ENCODE measurements at places on chromosomes 2 and 18. TPM values are rescaled to one million over a fixed set of nuclear protein-coding genes. Genes with fewer than 3 reads are reported as not detected.

DNA sequence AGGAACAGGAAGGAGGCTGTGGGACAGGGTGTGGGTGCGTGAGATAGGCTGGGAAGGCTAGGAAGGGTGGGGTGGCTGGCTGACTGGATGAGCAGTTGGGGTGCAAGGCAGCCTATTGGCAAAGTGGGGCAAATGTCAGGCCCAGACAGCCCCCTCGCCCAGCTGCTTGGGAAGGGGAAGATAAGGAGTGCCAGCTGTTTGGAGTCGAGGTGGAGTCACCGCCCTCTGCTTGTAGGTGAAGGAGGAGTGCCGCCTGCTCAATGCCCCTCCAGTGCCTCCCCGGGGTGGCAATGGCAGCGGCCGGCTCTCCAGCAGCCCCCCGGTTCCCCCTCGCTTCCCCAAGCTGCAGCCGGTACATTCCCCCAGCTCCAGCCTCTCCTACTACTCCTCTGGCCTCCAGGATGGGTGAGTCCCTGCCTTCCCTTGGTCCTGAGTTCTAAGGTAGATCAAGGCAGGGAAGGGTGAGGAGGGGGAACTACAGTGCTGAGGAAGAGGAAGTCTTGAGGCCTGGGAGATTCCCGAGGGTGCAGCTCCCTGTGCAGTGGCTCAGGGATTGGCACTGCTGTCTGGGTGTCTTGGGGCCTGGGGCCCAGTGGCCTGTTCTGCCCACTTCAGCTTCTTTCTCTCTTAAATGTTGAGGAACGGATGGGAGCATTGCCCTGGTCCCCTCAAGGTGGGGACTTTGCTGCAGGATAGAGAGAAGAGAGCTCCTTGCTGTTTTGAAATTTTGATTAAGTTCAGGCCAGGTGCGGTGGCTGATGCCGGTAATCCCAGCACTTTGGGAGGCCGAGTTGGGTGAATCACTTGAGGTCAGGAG lies 13.3 kb downstream of the GAREM2 start:
- peaks cover 30% of the 10 kb centered on the region for H3K27me3 ChIP-seq
- H3K4me3 ChIP-seq: no peak overlapping the region
- H3K27ac ChIP-seq: no peak overlapping the region
- no peaks in the 10 kb centered on the region for H3K36me3 ChIP-seq
- no peak for DNase-seq
- H3K4me1 ChIP-seq: no peaks in the 10 kb centered on the region

DNA sequence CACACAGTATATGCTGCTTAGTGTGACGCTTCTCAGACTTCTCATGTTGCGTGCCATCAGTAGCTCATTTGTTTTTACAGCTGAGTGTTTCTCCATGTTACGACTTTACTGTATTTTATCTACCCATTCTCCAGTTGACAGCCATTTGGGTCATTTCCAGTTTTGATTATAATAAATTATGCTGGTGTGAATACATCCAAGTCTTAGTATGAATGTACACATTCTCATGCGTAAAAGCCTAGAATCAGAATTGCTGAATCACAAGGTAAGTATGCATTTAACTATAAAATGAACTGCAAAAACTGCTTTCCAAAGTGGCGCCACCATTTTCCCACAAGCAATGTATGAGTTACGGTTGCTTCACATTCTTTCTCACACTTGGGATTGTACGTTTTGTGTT lies 184.2 kb upstream of the SLC35G4 start:
- H3K4me1 ChIP-seq: no peaks in the 10 kb centered on the region
- H3K27me3 ChIP-seq: no peaks in the 10 kb centered on the region
- H3K36me3 ChIP-seq: no peaks in the 10 kb centered on the region
- no peak for DNase-seq
- H3K27ac ChIP-seq: no peak overlapping the region

DNA sequence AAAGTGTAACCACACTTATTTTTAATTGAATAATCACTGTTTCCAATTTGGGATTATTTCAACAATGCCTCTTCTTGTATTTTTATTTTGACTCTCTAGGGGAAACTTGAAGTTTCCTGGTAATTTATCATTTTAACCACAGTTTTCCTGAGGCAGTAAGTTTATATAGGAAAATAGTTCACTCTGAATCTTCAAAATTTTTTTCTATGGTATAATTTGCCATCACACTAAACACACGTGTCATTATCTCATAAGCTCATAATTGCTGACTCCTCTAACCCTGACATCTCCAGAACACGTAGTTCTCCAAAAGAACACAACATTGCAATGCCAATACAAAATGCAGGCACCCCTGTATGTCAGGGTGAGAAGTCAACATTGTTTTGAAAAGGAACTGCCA lies 102.2 kb upstream of the FZD7 start:
- H3K4me1 ChIP-seq: no peaks in the 10 kb centered on the region
- no peak for DNase-seq
- H3K27ac ChIP-seq: no peak overlapping the region
- no peaks in the 10 kb centered on the region for H3K36me3 ChIP-seq
- no peak overlapping the region for H3K4me3 ChIP-seq

DNA sequence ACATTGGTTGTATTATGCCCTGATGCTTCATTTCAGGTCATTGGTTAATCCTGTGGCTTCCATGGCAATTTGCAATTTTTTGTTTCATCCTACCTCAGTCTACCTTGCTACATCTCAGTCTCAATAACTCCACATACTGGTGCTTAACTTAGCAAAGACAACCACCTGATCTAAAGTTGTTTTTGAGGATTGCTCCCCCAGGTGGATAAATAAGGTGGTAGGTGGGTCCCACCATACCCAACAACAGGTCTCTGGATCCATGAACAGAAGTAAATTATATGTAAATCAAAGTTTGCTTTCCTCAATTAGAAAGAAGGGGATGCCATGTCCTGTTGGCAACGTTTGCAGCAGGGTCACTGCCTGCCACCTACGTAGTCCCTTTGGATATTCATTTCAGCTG lies 7.0 kb downstream of the XIRP2 start:
- H3K27ac ChIP-seq: no peak overlapping the region
- H3K36me3 ChIP-seq: no peaks in the 10 kb centered on the region
- no peaks in the 10 kb centered on the region for H3K4me1 ChIP-seq
- no peak for DNase-seq

GRCh38 chr18:47436871-47437270 lies 185.4 kb upstream of the SKOR2 start:
- no peak overlapping the region for H3K4me3 ChIP-seq
- no peaks in the 10 kb centered on the region for H3K36me3 ChIP-seq
- peaks cover 20% of the 10 kb centered on the region for H3K27me3 ChIP-seq
- H3K27ac ChIP-seq: no peak overlapping the region
- DNase-seq: no peak

DNA sequence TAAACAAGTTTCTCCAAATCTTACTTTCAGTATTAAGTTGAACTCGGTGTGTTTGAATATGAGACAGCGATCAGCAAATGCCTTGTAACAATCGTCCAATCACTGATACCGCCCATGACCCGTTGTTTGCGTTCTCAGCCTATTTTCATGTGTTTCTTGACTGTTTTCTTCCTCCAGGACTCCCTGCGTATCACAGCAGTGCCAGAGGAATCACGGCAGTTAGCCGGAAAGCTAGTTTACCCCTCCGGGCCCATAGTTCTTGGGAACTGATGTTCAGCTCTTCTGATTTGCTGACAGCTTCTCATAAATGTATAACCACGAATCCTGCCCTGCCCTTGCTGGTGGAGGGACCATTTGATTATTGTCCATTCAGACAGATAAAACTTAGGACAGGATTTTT lies 42.2 kb upstream of the TPO start:
- no peaks in the 10 kb centered on the region for H3K27me3 ChIP-seq
- no peak overlapping the region for H3K4me3 ChIP-seq
- H3K36me3 ChIP-seq: no peaks in the 10 kb centered on the region
- no peak overlapping the region for H3K27ac ChIP-seq

GRCh38 chr2:17076533-17076932 lies 410.9 kb upstream of the CYRIA start:
- no peaks in the 10 kb centered on the region for H3K36me3 ChIP-seq

DNA sequence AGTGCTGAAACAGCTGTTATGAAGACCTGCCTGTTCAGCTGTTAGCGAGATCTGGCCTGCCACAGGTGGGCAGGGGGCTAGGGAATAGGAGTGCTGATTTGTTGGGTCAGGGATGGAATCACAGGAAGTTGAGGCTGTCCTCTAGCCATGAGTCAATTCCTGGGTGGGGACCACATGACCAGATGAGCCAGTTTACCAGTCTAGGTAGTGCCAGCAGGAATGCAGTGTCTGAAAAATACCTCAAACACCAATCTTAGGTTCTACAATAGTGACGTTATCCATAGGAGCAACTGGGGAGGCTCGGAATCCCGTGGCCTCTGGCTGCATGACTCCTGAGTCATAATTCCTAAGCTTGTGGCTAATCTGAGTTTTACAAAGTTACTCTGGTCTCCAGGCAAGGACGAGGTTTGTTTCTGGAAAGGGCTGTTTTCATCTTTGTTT lies 44.9 kb downstream of the DYSF start:
- no peaks in the 10 kb centered on the region for H3K36me3 ChIP-seq
- no peaks in the 10 kb centered on the region for H3K27me3 ChIP-seq
- no peak overlapping the region for H3K4me3 ChIP-seq
- DNase-seq: peak; percentile 81

- DNase-seq: no peak
- no peaks in the 10 kb centered on the region for H3K36me3 ChIP-seq
- H3K27ac ChIP-seq: no peak overlapping the region
- peaks cover 43% of the 10 kb centered on the region for H3K4me1 ChIP-seq
These were observed 15.5 kb downstream of the ADRA2B start for GRCh38 chr2:96100893-96101304.

DNA sequence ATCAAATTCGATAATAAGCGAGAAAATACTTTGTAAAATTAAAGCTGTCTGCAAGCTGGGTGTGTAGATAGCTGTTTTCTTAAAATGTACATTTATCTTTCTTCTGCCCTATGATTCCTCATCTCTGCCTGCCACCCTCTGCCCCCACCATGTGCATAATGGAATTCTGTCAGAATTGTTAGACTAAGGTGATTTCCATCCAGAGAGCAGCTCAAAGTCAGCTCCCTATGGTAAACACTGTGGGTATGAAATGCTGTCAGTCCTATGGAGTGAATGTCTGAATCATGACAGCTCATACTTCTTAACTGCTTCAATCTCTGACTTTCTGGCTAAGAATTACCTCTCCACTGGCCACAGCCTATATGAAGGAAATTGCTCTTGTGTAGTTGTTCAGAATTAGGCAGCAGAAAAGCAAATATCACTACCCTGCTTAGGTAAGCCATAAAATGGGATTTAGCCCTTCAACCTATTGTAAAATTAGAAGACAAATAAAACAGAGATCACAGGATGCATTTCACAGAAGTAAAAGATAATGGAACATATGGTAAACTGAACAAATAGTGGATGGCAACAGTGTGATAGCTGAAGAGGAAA lies 137.7 kb downstream of the CD8B2 start:
- no peak for DNase-seq
- no peaks in the 10 kb centered on the region for H3K27me3 ChIP-seq
- H3K27ac ChIP-seq: no peak overlapping the region
- H3K36me3 ChIP-seq: no peaks in the 10 kb centered on the region
- H3K4me1 ChIP-seq: no peaks in the 10 kb centered on the region

- no peak overlapping the region for H3K27ac ChIP-seq
- no peaks in the 10 kb centered on the region for H3K27me3 ChIP-seq
- no peaks in the 10 kb centered on the region for H3K4me1 ChIP-seq
- DNase-seq: no peak
- no peak overlapping the region for H3K4me3 ChIP-seq
These were observed 36.0 kb downstream of the ARHGEF4 start for GRCh38 chr2:130872741-130873125.

- no peaks in the 10 kb centered on the region for H3K4me1 ChIP-seq
- no peak overlapping the region for H3K27ac ChIP-seq
- no peaks in the 10 kb centered on the region for H3K27me3 ChIP-seq
- no peaks in the 10 kb centered on the region for H3K36me3 ChIP-seq
- DNase-seq: no peak
These were observed 165.9 kb upstream of the PGAP1 start for GRCh38 chr2:197092431-197092830.

DNA sequence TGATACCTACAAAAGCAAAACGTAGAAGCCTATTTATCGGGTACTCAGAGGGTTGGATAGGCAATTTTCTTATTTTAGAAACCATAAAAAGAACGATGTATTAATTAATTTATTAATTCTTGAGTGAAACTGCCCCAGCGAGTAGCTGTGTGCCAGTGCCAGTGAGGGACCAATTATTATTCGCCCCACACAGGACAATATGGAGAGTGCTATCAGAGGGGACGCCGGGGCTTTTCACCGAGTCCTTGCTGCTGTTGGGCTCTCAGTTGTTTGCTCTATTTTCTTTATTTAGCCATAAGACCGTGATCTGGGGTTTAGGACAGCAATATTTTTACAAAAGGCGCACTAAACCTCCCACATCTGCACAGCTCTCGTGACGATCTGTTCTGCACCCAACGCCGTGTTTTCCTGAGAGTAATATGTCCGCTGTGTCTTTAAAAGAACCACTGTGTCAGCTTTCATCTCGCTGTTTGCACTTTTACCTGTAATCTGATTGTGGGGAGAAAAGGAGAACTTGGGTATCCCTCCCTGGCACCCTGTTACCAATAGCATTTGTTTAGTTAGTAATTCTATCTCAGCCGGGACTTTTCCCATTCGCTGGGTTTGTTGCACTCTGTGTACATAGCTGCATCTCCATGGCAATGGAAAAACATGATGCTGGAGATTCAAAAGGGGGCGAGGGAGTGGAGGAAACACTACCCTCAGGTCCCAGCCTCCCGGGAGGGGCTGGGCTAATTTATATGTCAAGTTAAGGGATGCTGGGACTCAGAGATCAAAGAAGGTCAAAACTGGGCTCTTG lies 30.1 kb upstream of the ZNF516 start:
- no peaks in the 10 kb centered on the region for H3K36me3 ChIP-seq
- peaks cover 16% of the 10 kb centered on the region for H3K4me1 ChIP-seq

DNA sequence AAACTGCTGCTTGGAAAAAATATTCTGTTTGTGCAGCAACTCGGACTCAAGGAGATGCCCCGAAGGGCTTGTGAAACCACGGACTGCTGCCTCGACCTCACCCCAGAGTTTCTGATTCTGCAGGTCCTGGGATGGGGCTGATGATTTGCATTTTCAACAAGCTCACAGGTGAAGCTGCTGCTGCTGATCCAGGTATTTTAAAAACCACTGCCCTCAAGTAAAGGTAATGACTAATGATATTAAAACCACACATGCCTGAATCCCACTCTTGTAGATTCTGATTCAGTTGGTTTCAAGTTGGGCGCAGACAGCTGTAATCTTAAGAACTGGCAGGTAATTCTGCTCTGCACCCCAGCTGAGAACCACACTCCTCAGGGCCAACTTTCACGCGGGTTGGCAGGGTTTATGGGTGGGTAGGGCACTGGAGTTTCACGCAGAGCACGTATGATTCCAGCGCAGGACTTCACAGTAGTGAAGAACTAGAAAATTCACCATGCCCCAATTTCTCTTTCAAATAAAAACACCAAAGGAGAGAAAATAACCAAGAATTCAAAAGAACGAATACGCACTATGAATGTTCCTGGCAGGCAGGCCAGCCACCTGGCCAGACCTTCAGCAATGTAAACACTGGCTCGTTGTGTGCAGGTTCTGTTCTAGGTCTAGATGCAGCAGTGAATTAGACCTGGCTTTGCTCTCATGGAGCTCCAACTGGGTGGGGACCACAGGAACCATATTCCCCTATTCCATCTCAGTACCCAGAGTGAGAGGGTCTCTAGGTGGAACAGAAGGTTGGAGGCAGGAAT lies 74.6 kb upstream of the ZFP36L2 start:
- H3K4me1 ChIP-seq: peaks cover 6% of the 10 kb centered on the region
- H3K36me3 ChIP-seq: no peaks in the 10 kb centered on the region
- H3K4me3 ChIP-seq: no peak overlapping the region
- H3K27me3 ChIP-seq: no peaks in the 10 kb centered on the region
- no peak for DNase-seq

CYRIA gene
- 2.2 TPM for total RNA-seq

TEX44 gene
- not detected for total RNA-seq

RELCH gene
- 26.9 TPM for total RNA-seq

ALLC gene
- total RNA-seq: not detected

GREB1L gene
- 5.2 TPM for total RNA-seq

All from cardiac muscle cell (in vitro differentiated cells and primary cell).